ENCODE measurements at places on chromosomes 6 and 20. TPM values are rescaled to one million over a fixed set of nuclear protein-coding genes. Genes with fewer than 3 reads are reported as not detected.

ZFP64 gene
- 16.0 TPM for total RNA-seq

COL21A1 gene
- total RNA-seq: not detected

MRPL14 gene
- 69.6 TPM for total RNA-seq

DNA sequence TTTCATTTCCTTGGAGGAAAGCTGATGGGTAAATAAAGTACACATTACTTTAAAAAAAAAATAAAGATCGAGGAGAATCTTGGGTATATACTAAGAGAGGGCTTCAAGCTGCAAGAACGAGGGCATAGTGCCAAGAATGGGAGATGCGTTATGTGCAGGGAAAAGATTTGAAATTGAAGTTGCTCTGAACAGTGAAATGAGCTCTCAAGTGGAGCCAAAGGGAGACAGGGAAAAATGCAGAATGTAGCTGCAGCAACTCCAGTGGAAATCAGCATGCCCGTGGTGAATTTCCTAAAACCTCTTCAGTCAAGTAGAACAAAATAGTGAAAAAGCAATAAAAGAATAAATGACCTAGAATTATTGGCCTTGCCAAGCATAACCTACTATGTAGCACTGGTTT lies 11.4 kb upstream of the COL9A1 start:
- DNase-seq: no peak

DNA sequence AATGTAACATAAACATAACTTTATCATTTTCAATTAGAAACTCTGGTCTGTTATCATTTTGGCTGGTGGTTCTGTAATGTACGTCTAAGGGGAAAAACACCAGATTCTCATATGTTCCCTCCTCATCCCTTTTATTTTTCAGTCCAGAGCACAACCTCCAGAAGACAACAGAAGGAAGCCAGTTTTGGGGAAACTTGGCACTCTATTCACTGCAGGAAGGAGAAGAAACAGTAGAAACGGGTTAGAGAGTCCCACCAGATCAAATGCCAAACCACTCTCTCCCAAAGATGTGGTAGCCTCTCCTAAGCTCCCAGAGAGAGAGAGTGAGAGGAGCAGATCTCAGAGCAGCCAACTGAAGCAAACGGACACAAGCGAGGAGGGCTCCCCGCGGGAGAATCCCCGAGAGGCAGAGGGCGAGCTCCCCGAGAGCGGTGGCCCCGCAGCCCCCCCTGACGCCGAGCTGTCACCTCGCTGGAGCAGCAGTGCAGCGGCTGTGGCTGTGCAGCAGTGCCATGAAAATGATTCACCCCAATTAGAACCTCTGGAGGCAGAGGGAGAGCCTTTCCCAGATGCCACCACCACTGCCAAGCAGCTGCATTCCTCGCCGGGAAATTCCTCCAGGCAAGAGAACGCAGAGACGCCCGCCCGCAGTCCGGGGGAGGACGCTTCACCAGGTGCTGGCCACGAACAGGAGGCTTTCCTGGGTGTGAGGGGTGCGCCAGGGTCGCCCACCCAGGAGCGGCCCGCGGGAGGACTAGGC lies 117.8 kb downstream of the RTN4IP1 start:
- no peak for DNase-seq

GRCh38 chr6:38493931-38494547 lies 145.7 kb downstream of the BTBD9 start:
- peak; percentile 57 for DNase-seq

GRCh38 chr6:52209770-52210169 lies 23.6 kb downstream of the IL17A start:
- no peak for DNase-seq

GRCh38 chr20:57410398-57410920 lies 19.3 kb downstream of the RBM38 start:
- DNase-seq: no peak

CHRNA4 gene
- total RNA-seq: not detected

GRCh38 chr20:38350879-38351775 lies 4.8 kb downstream of the LBP start:
- DNase-seq: no peak

DNA sequence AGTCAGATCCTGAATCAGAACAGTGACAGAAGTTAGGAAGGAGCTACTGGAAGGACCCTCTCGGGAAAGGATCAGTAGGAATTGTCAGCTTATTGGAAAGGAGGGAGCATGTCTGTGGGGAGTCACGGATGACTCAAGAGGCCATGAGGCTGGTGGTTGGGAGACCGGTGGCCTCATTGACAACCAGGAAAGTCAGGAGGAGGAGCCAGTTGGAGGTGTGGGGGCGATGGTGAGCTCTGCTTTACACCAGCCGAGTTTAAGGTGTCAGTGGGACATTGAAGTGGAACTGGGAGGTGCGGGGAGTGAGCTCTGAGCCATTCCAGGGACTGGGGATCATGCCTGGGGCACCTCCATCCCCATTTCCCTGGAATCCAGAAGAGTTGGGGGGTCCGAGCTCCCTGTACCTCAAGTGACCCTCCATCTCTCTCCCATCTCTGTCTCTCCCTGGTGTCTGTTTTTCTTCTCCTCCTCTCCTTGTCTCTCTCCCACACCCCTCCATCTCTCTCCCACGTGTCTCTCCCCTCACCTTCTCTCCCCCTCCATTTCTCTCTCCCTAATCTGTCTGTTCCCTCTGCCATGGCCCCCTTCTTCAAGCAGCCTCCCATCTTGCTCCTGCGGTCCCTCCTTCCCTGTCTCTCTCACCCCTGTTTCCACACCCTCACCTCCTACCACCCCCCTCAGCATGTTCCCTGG lies 14.3 kb upstream of the ZBTB9 start:
- DNase-seq: no peak

GRCh38 chr20:4434681-4435080 lies 287.0 kb upstream of the PRND start:
- no peak for DNase-seq

DNA sequence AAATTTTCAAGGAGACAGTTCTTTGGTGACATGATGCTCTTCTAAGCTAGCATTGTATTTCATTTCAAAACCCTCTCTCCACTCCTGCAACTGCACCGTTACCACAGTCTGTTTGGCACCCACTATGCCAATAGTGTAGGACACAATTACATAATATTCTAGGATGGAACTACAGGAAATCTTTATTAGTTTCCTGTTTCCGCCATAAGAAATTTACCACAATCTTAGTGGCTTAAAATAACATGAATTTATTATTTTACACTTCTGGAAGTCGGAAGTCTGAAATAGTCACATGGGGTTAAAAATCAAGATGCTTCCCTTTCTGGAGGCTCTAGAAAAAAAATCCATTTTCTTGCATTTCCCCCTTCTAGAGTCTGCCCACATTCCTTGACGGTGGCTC lies 733.1 kb downstream of the HDGFL1 start:
- no peak for DNase-seq

GRCh38 chr20:10200330-10200729 lies 18.3 kb upstream of the SNAP25 start:
- DNase-seq: no peak

DNA sequence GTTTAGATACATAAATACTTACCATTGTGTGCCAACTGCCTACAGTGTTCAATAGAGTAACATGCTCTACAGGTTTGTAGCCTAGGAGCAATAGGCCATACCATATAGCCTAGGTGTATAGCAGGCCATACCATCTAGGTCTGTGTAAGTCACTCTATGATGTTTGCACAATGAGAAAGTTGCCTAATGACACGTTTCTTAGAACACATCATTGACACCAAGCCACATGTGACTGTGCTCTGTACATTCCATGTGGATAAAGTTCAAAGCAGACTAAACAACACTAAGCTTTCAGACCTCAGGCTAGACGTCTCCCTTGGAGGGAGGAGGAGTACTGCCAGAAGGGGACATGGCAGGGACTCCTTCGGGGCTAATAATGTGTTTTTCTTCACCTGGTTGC lies 93.6 kb downstream of the KIF16B start:
- no peak for DNase-seq

DNA sequence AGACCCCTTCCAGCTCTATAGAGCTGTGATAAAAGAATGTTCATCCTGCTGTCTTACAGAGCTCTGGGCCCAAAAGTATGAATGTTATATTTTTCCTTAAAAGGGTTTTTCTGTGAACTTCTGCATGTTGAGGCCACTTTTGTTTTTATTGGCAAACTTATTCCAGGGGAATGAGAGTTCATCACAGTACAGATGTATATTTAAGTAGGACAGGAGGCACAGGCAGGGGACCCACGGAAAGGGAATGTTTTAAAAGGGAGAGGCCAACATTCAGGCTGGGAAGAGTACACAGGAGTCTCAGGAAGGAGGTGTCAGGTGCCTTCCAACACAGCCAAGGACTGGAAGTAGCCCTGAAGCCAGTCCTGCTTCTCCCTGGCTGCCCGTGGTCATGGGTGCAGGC lies 148.4 kb downstream of the EYA2 start:
- DNase-seq: no peak

MAS1 gene
- not detected for total RNA-seq

DNA sequence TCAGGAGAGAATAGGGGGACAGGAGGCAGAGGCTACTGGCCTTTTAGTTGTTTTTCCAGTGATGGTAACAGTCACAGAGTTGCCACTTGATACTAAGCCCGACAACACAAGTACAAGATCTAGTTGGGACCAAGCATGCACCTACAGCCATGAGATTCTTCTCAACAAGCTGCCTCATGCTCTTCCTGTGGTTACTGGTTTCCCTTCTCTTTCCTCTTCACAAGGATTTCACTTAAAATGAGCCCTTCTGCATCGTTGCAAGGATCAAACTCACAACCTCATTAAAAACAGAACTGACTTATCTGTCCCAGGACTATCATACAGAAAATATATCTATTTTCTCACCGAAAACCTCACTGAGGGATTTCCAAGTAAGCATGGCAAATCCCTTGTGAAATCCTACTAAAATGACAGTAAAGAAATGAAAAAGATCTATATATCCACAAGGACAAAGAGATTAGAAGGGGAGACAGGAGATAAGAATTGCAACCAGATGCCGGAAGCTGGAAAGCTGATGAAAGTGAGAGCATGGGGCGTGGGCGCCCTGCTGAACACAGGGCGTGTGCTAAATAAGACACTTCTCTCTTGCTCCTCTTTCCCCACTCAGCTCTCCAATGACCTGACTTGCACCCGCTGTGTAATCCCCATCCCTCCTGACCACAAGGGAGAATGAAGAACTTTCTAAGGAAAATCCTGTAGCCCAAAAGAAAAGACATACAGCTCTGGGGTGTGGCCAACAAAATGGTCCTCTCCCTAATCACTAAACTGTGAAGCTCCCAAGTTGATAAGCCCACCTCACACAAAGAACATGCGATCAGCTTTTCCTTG lies 13.4 kb downstream of the MTFR2 start:
- DNase-seq: no peak

HRH3 gene
- total RNA-seq: not detected

- peak; percentile 79 for DNase-seq
Measured at GRCh38 chr20:9978397-9979004, 56.3 kb upstream of the ANKEF1 start.

PDE10A gene
- total RNA-seq: 0.37 TPM

DNA sequence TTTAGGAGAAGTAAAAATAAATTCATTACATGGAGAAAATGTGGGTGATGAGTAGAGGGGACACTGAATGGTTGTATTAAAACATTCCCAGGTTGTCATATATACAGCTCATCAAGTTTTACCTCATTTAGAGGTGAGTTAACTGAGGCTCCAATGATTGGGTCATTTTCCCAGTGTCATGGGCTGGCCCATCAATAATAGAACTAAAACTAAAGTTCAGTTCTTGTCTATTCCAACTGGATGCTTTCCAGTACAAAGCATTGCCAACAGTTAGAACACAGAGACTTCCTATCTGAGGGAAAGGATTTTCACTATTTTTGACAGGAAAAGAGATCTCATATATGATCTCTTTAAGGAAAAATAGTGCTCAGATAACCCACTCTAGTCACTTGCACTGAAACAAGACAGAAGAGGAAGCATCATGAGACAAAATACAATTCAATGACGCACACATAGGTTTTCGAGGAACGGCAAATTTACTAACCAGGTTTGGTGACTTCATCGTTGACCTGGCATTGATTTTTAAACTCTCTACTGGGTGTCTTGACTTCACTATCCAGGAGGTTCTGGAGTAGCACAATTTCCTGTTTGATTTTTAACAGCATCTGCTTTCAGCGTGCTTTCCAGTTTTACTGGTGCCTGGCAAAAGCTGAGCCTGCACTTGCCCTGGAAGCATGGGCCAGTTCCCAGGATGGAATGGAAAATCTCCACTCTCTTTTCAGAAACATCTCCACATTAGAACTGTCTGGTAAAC lies 195.5 kb upstream of the FBXL4 start:
- no peak for DNase-seq

DNA sequence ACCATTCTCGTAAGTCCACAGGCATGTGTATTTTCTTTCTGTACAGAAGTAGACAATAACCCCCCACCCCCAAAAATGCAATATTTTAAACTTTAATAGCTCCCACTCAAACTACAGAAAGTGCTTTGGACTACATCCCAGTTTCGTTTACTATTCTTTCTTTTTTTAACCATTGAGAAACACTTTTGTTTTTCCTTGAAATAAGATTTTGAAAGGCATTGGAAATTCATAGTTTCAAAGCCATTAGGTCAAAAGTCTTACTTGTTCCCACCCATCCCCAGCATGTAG lies 140.0 kb downstream of the KIF16B start:
- DNase-seq: no peak

DNA sequence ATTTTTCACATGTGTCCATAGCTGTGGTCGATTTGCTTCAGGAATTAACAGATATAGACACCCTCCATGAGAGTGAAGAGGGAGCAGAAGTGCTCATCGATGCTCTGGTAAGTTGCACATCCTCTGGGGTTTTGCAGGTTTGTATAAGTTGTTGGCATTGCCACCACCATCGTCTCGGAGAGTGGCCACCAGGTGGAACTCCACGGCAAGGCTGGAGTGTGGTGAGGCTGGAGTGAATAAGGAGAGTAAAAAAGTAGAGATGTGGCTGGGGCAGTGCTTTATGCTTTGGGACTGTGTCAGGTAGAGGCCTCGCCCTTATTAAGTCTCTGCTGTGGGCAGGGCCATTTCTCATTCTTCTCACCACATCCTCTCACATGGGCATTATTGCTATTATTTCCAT lies 63.7 kb downstream of the CTNNBL1 start:
- no peak for DNase-seq

- no peak for DNase-seq
Measured at GRCh38 chr6:144647971-144648651, 363.0 kb downstream of the UTRN start.

- DNase-seq: no peak
Measured at GRCh38 chr20:41174373-41174772, 37.0 kb downstream of the PLCG1 start.

DNA sequence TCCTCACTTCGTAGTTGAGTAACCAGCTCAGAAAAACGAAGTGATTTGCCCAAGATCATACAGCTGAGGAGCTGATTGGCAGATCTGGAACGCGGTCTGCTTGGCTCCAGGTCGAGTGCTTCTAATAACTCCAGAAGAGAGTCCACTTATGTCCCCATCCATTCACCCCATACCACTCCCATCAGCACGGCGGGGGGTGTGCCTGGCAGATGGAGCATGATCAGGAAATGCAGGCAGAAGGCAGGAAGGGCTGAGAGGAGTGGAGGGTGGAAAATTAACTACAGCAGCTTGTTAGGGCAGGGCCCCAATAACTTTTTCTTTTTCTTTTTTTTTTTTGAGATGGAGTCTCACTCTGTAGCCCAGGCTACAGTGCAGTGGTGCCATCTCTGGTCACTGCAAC lies 15.0 kb downstream of the FITM2 start:
- DNase-seq: no peak
